ENCODE measurements at places on chromosomes 5 and 9.

DNA sequence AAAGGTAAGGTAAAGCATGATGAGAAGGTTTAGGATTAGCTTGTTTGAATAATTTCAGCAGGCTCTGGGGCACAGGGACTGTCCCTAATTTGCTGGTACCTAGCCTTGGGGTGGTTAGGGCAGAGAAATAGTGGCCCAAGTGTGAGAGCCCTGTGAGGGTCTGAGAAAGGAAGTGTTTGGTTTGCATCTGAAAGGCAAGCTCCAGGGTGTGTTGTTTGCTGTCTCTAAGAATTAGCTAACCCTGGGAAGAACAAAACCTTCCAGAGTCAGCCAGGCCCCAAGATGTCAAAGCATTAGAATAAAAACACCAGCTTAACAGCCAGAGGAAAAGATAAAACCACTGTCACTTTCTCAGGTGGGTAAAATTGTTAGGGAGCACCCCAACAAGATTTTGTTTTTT, 31.0 kb downstream of the TMEM252 start:
- no peak for DNase-seq

DNA sequence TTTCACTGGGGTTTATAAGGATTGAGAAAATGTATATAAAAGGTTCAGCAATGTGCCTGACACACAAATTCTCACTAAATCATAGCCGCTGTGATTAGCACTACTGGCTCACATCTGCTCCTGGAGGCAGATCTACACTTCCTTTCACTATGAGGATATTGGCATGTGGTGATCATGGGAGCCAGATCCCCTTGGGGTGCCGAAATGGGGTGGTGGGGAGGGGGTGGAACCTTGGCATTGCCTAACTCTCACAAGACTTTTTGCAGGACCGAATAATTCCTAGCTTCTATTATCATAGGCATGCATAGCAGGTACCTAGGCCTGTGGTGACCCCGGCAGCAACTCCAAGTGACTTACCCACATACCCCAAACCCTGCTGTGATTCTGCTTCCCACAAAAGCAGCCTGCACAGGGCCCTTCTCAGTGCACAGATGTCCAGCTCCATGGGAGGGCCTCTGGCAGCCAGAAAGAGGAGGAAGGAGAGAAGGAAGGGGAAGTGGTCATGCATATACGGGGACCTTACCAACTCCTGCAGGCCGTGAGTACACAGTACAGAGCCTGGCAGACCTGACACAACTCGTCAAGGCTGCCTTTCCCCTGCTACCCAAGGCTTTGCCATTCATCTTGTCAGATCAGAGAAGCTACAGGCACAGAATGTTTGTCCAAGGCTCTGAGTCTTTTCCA, 61.3 kb upstream of the IQGAP2 start:
- DNase-seq: no peak

- no peak for DNase-seq
Measured at GRCh38 chr9:18629136-18629535, 155.2 kb downstream of the ADAMTSL1 start.

GRCh38 chr9:16329671-16330113, 540.8 kb downstream of the BNC2 start:
- DNase-seq: no peak

DNA sequence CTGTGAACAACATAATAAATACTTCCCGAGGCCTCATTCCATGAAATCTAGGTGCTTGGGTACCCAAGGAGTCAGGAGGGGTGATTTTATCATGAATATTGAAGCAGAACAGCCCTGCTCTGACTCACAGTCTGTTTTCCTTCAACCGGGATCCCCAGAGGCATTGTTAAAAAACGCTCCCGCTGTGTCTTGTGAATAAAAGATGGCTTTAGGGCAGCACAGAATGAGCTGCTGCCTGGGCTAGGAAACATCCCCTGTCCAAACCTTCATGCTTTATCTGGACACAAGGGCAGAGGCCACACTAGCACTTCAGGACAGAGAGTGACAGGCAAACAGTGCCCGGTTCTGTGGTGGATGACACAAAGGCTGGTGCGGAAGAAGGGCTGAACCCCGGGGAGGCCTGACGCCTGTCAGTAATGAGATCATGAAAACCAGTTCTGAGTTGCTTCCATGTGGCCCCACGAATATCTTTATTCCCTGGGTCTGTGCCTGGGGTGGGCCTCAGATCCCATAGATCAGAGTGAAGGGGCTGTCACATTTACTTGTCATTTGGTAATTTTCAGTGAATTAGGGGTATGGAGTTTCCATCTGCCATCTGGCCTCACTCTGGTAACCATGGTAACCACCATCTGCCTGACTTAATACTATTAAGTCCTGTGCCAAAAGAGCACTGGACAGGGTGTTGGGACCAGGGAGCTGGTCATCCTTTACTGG, 2.6 kb downstream of the IGFBPL1 start:
- DNase-seq: no peak
